ENCODE measurements at places on chromosomes 16 and 17.

- no peak for DNase-seq
Measured at GRCh38 chr16:86585821-86586611, 7.7 kb downstream of the FOXL1 start.

GRCh38 chr17:65538675-65539529 lies 22.5 kb downstream of the AXIN2 start:
- DNase-seq, result no peak

DNA sequence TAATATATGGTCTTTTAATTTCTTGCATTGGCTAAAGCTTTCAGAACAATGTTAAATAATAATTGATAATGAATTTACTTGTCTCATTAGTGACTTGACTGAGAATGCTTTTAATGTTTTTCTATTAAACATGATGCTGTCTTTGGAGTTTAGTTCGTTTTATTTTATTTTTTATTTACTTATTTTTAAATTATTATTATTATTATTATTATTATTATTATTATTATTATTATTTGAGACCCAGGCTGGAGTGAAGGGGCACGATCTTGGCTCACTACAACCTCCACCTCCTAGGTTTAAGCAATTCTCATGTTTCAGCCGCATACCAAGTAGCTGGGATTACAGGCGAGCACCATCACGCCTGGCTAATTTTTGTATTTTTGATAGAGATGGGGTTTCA lies 4.4 kb downstream of the OR3A3 start:
- DNase-seq, result no peak

- no peak for DNase-seq
Measured at GRCh38 chr17:80785477-80786178, 206.0 kb upstream of the CHMP6 start.

DNA sequence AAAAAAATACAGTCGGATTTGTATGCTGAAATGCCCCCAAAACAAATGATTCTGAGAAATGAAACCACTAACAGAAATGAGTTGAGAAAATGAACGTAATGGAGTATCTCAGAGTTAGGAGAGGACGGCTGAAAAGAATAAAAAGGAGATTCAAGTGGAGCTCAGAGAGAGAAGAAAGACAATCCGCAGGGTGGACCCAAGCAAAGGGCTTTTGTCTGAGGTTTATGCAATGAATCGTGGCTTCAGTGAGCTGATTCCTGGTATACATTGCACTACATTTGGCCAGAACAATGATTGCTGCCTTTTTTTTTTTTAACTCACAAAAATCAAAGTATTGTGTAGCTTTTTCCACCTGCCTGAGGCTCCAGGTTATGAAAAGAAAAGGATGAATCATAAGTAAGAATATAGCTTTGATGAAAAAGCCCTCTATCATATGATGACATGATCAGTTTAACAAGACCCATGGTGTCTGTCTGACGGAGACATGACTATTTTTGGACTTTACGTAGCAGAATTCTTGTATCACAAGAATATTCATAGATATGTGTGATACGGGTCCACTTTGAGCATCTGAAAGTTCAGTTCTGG lies 4.4 kb upstream of the MED9 start:
- DNase-seq, result no peak

DNA sequence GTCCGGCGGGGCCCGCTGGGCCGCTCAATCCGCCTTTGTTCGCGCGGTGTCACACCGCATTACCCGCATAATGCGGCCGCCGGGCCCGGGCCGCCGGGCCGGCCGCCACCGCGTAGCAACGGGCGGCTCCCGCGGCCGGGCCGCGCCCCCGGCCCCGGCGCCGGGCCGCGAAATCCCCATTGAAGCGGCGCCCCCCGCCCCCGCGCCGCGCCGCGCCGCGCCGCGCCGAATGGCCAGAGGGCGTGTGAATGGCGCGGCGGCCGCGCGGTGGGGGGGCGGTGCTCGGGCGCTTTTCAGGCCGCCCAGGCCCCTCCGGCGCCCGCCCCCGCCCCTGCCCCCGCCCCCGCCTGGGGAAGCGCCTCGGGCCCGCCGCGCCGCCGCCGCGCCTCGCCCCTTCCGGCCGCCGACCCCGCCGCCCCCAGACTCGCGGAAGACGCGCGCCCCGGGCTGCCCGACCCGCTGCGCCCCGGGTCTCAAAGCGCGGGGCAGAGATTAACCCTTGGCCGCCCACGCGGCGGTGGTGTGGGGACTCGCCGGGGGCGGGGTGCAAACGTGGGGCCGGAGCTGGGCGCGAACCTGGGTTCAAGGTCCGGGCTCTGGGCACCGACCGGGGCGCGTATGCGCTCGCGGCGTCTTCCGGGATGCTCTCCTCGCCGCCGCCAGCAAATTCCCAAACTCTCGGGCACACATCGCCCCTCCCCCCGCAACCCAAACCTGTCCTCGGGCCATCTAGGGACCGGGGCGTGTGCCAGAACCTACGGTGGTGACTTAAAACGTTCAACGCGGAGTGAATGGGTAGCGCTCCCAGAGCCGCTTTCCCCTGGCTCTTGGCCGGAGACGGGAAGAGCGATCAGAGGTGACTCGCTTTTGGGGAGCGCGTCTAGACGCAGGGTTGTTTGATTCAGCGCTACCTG lies 46.7 kb downstream of the WNT3 start:
- DNase-seq, result no peak

GRCh38 chr17:10754109-10754508 lies 24.3 kb upstream of the TMEM220 start:
- DNase-seq, result no peak

GRCh38 chr16:7644811-7645210 lies 312.2 kb downstream of the RBFOX1 start:
- DNase-seq, result no peak

DNA sequence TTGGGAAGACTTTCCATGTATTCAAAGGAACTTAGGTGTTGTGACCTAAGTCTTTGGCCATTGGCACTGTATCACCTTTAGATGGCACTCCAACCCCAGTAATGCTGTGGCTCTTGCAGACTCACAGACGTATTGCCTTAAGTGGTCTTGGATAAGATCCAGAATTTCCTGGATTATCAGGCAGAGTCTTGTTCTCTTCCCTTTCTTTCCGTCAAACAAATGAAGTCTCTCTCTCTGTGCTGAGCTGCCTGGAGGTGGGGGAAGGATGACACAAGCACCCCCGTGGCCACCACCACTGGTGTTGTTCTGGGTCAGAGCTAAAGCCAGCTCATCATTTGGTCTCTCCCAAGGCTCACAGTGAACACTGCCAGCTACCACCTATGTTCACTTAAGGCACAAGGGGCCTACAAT lies 789.9 kb upstream of the KIF2B start:
- no peak for DNase-seq

DNA sequence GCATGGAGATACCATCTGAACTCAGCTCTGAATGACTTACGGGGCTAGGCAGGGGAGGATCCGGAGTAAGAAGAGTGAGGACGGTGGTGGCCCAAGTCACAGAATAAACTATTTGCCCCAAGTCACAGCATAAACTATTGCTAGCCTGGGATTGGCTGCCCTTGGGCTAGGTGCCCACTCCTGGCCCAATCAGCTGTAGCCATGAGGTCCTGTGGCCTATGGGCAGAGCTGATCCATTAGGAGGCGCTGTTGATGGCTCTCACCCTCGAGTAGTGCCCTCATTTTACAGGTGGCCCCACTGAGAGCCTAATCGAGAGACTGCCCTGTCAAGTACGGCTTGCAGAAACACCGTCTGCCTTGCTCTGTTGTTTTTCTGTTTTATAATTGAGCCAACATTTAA lies 62.3 kb upstream of the ZNF423 start:
- no peak for DNase-seq

DNA sequence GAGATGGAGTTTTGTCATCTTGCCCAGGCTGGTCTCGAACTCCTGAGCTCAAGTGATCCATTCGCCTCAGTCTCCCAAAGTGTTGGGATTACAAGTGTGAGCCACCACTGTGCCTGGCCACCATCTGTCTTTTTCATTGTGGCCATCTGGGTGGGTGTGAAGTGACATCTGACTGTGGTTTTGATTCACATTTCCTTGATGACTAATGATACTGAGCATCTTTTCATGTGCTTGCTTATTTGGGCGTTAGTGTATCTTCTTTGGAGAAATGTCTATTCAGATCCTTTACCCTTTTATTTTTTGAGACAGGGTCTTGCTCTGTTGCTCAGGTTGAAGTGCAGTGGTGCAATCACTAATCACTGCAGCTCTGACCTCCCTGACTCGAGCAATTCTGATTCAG lies 53.9 kb upstream of the ERN1 start:
- DNase-seq, result no peak

DNA sequence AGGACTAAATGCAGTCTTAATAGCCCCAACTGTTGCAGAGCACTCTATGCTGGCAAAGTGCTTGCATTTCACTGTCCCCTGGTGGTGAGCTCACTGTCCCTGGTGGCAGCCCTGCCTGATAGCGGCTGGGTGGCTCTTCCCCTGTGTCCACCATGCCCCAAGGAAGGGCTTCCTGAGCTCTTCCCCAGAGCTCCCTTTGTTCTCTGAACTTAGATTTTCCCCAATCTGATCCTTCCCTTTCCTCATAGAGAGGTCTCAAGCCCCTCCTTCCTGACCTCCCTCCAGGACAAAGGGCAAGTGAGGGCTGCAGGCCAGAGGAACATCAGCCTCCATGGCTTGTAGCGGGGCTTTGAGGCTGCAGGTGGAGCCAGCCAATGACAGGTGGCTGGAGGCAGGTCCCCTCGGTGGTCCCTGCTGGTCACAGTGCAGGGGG lies 17.0 kb downstream of the BEAN1 start:
- no peak for DNase-seq

DNA sequence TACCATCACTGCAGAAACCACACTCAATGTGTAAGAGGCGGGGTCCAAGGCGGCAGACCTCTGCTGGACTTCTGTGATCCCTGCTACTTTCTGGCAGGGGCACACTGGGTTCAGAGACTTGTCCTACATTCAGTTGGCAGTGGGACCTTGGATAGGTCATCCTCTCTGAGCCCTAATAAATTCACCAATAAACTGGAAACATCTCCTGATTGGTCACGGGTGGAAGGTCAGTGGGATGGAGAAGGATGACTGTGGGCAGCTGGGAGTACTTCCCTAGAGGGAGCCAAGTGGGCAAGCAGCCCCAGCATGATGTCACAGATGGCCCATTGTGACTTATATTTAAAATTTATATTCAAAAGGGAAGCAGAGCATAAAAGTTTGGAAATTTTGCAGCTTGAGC lies 49.7 kb downstream of the RNF112 start:
- DNase-seq, result no peak

- DNase-seq, result no peak
Measured at GRCh38 chr16:89842471-89843408, 14.5 kb downstream of the SPIRE2 start.

DNA sequence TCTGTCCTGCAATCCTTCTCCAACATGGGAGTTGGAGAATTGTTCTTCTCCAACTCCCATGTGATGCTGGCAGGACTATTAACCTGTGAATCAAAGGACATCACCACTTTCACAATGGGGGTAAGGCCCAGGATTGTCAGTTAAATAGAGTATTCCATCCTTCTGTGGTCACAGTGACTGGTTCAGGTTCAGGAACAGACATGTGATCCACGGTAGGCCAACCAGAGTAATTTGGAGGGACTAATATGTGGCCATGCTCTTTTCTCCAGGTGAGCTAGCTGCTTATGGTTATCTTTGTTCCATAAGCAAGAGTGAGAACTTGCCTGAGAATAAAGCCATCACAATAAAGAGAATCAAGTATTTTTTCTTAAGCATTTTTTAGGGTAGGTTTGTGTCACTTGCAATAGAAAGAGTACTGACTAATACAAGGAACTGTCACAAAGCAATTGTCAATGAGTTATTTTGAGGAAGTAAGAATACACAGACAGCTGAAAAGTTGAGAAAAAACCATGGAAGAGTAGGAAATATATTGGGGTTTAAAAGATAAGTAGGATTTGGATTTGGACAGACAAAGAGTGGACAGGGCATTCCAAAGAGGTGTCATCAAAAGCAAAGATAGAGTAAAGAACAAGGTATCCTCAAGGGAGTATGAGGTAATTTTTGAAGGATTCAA lies 63.4 kb downstream of the BRIP1 start:
- no peak for DNase-seq

- DNase-seq, result no peak
Measured at GRCh38 chr17:3679531-3680126, 11.0 kb downstream of the EMC6 start.

DNA sequence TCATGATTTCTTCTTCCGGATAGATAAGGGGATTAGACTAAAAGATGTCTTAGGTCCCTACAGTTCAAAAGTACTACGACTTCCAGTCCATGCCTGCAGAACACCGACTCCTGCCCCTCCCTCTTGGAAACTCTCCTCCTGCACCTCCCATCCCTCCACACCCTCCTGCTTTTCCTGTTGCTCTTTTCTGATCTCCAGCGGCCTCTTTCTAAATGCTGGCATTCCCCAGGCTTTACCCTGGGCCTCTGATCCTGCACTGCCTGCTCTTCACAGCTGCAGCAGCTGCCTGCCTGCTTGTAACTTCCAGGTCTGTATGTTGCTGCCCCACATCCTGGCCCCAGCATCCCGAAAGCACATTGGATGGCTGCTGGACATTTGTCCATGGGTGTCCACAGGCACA lies 154.2 kb downstream of the KCNJ12 start:
- no peak for DNase-seq

DNA sequence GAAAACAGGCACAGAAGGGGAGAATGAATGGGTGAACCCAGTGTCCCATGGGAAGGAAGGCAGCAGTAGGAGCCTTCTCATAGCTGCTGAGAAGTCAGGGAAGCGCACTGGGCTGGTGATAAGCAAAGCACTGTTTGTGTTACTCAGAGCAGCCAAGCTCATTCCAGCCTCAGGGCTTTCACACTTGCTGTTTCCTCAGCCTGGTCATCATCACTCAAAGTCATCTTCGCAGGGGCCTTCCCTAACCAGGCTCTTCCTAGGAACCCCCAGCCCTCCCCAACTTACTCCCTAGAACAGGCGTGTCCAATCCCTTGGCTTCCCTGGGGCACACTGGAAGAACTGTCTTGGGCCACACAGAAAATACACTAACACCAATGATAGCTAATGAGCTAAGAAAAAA lies 32.1 kb upstream of the LONP2 start:
- no peak for DNase-seq

DNA sequence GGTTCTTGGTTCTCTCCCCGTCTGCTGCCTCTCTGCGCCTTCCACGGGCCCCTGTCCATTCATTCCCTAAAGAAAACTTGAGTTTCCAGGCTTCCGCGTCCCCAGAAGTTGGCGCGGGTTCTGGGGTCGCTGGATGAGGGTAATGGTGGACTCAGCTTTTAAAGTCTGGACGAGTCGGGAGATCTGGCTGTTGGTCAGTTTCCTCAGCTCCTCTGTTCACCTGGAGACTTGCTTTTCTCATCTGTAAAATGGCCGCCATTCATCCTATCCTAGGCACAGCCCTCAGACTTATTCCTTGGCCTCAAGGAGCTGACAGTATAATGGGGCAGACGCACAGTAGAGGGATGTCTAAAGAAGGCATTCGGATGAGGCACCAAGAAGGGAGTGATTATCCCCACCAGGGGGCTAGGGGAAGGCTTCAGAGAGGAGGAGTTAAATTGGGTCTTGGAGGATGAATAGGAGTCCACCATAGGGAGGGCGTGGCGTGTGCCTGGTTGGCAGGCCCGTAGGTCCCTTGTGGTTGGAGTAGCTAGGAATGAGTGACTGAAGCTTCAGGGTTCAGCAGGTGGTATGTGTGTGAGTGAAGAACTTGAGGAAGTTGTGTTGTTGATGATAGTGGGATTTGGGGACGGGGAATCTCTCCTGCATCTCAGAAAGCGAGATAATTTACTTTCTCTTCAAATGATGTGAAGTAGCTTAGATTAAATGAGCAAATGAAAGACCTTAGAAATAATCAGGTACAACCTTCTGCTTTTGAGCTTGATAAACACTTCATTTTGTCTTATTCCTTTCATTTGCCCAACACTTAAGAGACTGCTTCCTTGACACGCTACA lies 652 bp downstream of the VPS35L start:
- no peak for DNase-seq
